ENCODE measurements at places on chromosomes 11 and 22. TPM values are rescaled to one million over a fixed set of nuclear protein-coding genes. Genes with fewer than 3 reads are reported as not detected.

DNA sequence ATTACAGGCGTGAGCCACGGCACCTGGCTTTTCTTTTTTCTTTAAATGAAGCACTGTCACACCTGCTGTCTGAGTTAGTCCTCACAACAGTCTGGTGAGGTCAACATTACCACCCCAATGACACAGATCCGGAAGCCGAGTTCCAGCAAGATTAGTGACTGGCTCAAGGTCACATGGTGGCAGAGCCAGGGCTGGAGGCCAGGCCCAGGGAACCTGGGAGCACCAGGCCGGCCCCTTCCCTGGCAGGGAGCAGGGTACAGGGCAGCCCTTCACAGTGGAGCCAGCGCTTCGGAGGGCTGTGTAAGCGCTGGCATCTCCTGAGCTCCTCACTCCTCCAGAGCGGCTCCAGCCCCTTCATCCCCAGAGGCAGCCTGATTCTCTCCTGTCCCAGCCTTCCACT, 118.7 kb downstream of the ST3GAL4 start:
- DNase-seq: no peak

DNA sequence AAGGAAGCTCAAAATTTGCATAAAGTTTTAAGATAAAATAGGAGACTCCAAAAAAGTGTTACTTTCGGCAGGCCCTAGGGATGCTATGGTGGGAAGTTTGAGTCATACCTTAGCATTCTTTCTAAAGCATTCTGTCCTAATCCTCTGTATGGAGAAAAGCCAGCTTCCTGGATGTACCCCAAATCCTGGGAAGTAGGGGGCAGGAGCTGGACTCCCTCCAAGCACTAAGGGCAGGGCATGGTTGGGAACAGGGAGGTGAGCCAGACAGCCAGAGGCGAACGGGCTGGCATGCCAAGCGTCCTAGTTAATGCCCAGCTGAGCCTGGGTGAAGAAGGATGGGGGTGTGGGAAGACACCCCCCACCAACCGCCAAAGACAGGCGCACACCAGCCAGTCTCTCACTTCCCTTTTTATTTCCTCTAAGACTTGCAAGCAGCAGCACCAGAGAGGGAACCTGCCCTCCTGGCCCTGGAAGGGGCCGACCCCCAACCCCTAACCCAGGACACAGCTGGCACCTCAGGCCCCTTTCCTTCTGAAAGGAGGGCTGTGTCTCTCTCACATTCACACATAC, 23.9 kb downstream of the RTN4RL2 start:
- no peak for DNase-seq

GRCh38 chr11:60891103-60891741, 15.2 kb downstream of the PRPF19 start:
- no peak for DNase-seq

Gene TMEM132A
- 616 TPM for total RNA-seq

Gene KRTAP5-11
- not detected for total RNA-seq

Measured in kidney epithelial cell (primary cell).